Small intestine (tissue), 16 donors: ENCODE measurements at places on chromosomes 5 and 9. TPM values are rescaled to one million over a fixed set of nuclear protein-coding genes. Genes with fewer than 3 reads are reported as not detected.

GRCh38 chr5:659496-660263, 33.5 kb downstream of the TPPP start:
- no peak for DNase-seq
- H3K36me3 ChIP-seq: peaks cover 5% of the 10 kb centered on the region
- H3K4me3 ChIP-seq: no peak overlapping the region
- no peaks in the 10 kb centered on the region for H3K27me3 ChIP-seq
- H3K27ac ChIP-seq: no peak overlapping the region

GRCh38 chr9:131872006-131872405, 132.1 kb upstream of the RAPGEF1 start:
- no peaks in the 10 kb centered on the region for H3K27me3 ChIP-seq
- no peak for DNase-seq
- no peak overlapping the region for H3K27ac ChIP-seq
- H3K4me1 ChIP-seq: no peaks in the 10 kb centered on the region
- no peaks in the 10 kb centered on the region for H3K36me3 ChIP-seq

GRCh38 chr5:95583992-95584391, 29.1 kb downstream of the ARSK start:
- no peaks in the 10 kb centered on the region for H3K36me3 ChIP-seq
- no peaks in the 10 kb centered on the region for H3K27me3 ChIP-seq
- H3K27ac ChIP-seq: no peak overlapping the region
- H3K4me3 ChIP-seq: no peak overlapping the region
- no peak for DNase-seq
- H3K4me1 ChIP-seq: no peaks in the 10 kb centered on the region

Gene F2RL1
- polyA plus RNA-seq: 33.0 TPM

DNA sequence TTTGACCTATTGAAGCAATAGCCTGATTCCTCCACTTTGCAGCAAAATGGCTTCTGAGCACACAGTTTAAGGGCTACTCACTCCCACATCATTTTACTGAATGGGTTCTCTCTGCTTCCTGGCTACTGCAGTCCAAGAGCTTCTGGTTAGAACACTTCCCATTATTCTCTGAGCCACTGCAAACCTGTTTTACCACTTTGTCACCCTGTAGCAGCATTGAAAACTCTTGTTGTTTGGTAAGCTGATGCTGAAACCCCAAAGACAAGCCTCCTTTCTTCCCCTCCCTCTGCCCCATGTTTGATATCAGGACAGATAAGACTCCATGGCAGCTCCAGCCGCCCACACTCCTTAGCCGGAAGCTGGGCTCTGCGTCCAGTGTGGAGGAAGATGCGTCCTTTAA, 84.4 kb upstream of the RARS1 start:
- H3K36me3 ChIP-seq: no peaks in the 10 kb centered on the region
- no peak overlapping the region for H3K27ac ChIP-seq
- no peaks in the 10 kb centered on the region for H3K27me3 ChIP-seq
- H3K4me1 ChIP-seq: no peaks in the 10 kb centered on the region

GRCh38 chr5:95940758-95941682, 20.6 kb downstream of the ELL2 start:
- no peaks in the 10 kb centered on the region for H3K4me1 ChIP-seq
- no peaks in the 10 kb centered on the region for H3K27me3 ChIP-seq
- H3K36me3 ChIP-seq: no peaks in the 10 kb centered on the region
- DNase-seq: no peak
- H3K27ac ChIP-seq: no peak overlapping the region

Gene PRDM9
- polyA plus RNA-seq: not detected

GRCh38 chr5:21810737-21811316, 1042.3 kb downstream of the CDH12 start:
- no peak overlapping the region for H3K4me3 ChIP-seq
- no peak for DNase-seq
- no peaks in the 10 kb centered on the region for H3K27me3 ChIP-seq
- no peaks in the 10 kb centered on the region for H3K36me3 ChIP-seq
- H3K27ac ChIP-seq: no peak overlapping the region

- H3K4me1 ChIP-seq: peaks cover 6% of the 10 kb centered on the region
- no peak overlapping the region for H3K4me3 ChIP-seq
- H3K27me3 ChIP-seq: no peaks in the 10 kb centered on the region
- no peaks in the 10 kb centered on the region for H3K36me3 ChIP-seq
- DNase-seq: peak; percentile 31
These were observed 25.2 kb upstream of the CEMIP2 start for GRCh38 chr9:71793386-71794105.

- no peaks in the 10 kb centered on the region for H3K36me3 ChIP-seq
- no peaks in the 10 kb centered on the region for H3K27me3 ChIP-seq
- H3K4me3 ChIP-seq: no peak overlapping the region
- H3K27ac ChIP-seq: no peak overlapping the region
- no peak for DNase-seq
- no peaks in the 10 kb centered on the region for H3K4me1 ChIP-seq
These were observed 220.7 kb downstream of the DRD1 start for GRCh38 chr5:175223291-175223690.

DNA sequence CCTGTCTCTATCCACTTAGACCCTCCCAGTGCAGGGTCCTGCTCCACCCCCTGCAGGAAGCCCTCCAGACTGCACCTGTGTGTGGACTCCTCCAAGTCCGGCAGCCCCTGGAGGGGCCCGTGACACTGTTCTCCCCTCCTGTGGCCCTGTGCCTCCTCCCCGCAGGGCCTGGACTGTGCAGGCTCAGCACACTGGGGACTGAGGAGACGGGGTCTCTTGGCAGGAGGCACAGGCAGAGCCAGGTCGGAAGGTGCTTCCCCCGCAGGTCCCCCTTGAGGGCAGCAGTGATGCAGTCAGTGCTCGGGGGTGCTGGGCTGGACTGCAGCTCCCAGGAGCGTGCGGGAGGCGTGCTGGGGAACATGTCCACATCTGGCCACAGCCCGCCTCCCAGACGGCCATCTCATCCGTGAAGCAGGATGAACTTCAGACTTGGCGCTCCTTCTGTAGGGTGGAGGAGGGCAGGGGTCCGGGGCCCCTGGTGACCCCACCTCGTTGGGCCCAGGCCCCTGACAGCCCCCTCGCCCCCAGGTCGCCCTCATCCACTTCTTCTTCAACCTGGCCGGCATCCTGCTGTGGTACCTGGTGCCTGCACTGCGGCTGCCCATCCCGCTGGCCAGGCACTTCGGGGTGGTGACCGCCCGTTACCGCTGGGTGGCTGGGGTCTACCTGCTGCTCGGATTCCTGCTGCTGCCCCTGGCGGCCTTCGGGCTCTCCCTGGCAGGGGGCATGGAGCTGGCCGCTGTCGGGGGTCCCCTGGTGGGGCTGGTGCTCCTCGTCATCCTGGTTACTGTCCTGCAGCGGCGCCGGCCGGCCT, 4.9 kb downstream of the SLC34A3 start:
- no peak overlapping the region for H3K4me3 ChIP-seq
- peak overlapping the region; percentile 90 for H3K27ac ChIP-seq
- peaks cover 5% of the 10 kb centered on the region for H3K4me1 ChIP-seq
- peaks cover 59% of the 10 kb centered on the region for H3K36me3 ChIP-seq
- H3K27me3 ChIP-seq: no peaks in the 10 kb centered on the region
- DNase-seq: no peak

Gene FBXO10
- 1.4 TPM for polyA plus RNA-seq

- H3K4me3 ChIP-seq: no peak within 1 kb of the TSS
- H3K4me1 ChIP-seq: no peaks in the 10 kb centered on the region
- no peaks in the 10 kb centered on the region for H3K27me3 ChIP-seq
These were observed at the start of gene PDCD1LG2 for GRCh38 chr9:5510360-5510931. PDCD1LG2 (plus strand) TSS chr9:5510531; CDS start chr9:5522547, 12,016 bp downstream.

GRCh38 chr9:27425827-27426510, 98.1 kb upstream of the IFNK start:
- peaks cover 11% of the 10 kb centered on the region for H3K36me3 ChIP-seq
- no peak overlapping the region for H3K27ac ChIP-seq
- H3K4me3 ChIP-seq: no peak overlapping the region
- no peaks in the 10 kb centered on the region for H3K27me3 ChIP-seq
- no peak for DNase-seq
- peaks cover 23% of the 10 kb centered on the region for H3K4me1 ChIP-seq

- no peaks in the 10 kb centered on the region for H3K4me1 ChIP-seq
- no peak for DNase-seq
- no peak overlapping the region for H3K27ac ChIP-seq
- no peak overlapping the region for H3K4me3 ChIP-seq
- H3K36me3 ChIP-seq: no peaks in the 10 kb centered on the region
- no peaks in the 10 kb centered on the region for H3K27me3 ChIP-seq
These were observed 19.1 kb downstream of the PTGS1 start for GRCh38 chr9:122389799-122390481.

DNA sequence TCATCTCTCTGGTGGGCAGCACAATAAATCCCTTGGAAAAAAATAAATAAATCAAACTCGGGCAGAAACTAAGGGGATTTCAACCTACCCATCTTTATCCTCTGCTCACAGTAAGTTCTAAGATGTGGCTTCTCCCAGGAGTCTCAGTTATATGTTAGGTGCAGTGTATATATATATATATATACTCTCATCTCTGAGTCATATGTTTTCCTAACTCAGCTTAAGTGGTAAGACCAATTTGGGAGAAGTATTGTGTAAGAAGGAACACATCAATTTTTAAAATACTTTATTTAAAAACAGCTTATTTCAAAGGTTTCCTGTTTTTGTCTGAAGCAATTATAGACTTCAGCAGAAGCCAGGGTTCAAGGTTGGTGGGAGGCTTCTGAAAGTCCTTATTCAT, 20.3 kb upstream of the OSMR start:
- no peaks in the 10 kb centered on the region for H3K27me3 ChIP-seq
- no peaks in the 10 kb centered on the region for H3K4me1 ChIP-seq
- no peak overlapping the region for H3K4me3 ChIP-seq
- H3K27ac ChIP-seq: no peak overlapping the region
- no peak for DNase-seq
